ENCODE measurements at places on chromosomes 4 and X. TPM values are rescaled to one million over a fixed set of nuclear protein-coding genes. Genes with fewer than 3 reads are reported as not detected.

GRCh38 chr4:76801621-76802235, 96.2 kb downstream of the SOWAHB start:
- DNase-seq: peak; percentile 20

Gene MAGEA9B
- total RNA-seq: not detected

- DNase-seq: no peak
Measured at GRCh38 chrX:8749697-8750096, 17.8 kb upstream of the ANOS1 start.

DNA sequence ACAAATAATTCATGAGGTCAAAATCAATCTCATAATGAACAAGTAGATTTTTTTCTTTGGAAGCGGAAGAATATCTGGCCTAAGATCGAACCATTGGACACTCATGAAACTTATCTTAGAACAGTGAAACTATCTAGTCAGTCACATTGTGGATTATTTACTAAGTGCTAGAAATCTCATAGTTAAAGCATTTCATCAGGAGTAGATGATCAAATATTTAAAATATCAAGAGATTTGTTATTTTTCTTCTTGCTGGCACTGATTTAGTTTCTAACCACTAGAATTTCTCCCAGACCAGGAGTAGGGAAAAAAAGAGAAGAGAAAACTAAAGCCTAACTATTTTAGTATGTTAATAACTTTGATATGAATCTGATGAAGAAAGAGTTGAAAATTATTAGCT, 105.5 kb downstream of the SHROOM3 start:
- no peak for DNase-seq

DNA sequence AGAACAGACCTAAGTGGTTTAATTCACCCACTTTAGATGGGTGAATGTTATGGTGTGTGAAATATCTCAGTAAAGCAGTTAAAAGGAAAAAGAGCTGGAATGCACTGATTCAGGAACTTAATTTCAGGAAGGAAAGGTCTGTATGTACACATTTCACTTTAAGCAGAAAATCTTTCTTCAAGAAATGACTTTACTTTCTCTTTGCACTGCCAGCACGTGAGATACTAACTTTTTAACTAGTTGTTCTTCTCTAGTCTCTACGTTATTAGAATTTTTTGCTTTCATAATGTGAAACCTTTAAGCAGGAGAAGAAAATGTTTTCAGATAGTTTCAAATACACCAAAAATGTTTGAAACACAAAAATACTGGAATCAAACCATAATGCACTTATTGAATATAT, 18.8 kb downstream of the C4orf46 start:
- DNase-seq: no peak

DNA sequence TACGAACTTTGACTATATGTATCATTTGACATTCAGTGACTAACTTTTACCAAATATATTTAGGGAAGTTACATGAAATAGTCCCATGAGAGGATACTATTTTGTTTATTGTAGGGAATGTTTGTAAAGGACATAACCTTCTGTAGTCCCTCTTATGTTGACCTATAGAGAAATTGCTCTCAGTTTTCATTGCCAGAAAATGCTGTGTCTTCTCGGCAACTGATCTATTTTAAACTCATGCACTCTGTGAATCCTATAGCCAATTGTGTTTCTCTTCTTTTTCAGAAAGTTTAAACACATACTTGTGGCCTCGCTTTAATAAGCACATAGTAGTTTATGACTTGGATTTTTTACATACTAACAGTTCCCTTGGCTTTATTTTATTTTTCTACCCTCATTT, 38.2 kb downstream of the DMP1 start:
- DNase-seq: no peak

DNA sequence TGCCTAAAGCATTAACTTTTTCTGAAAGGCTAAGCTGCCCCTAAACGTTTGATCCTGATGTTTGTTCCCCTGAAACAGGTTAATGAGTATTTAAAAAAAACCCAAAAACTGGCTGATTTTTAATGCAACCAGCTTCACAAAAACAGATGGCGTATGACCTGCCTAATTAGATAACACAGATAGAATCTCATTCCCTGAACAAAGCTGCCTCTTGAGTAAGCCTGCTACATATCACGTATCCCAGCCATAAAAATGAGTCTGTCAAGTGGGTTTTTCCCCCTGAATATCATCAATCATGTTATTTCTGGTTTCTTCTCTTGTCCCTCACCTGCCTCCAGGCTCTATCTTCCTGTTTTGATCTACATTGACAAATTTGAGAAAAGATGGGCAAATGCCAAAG, 154.2 kb upstream of the FAM9B start:
- no peak for DNase-seq

DNA sequence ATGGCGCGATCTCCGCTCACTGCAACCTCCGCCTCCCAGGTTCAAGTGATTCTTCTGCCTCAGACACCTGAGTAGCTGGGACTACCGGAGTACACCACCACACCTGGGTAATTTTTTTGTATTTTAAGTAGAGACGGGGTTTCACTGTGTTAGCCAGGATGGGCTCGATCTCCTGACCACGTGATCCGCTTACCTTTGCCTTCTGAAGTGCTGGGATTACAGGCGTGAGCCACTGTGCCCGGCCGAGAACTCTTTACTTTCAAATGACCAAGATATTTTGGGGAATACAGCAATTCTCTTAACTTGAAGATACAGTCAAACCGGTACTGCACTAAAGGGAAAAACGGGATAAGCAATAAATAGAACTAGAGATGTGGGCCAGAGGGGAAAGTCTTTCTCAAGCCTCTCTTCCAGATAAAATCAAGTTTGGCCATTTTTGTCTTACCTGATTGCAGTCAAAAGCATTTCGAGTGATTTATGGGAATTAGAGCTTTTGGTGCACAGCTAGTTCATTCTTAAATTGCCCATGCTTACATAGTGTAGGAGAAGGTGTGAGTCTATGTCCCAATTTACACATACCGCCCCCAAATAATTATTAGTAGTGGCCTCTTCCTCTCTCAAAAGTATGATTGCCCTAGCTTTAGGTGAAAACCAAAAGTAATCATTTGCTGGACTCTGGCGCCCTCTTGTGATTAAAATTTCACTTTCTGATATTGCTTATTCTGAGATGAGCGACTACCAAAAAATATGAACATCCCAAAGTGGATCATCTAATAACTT, 53.2 kb upstream of the ABCG2 start:
- DNase-seq: peak; percentile 64

Gene PABPC1L2B
- total RNA-seq: 9.4 TPM

DNA sequence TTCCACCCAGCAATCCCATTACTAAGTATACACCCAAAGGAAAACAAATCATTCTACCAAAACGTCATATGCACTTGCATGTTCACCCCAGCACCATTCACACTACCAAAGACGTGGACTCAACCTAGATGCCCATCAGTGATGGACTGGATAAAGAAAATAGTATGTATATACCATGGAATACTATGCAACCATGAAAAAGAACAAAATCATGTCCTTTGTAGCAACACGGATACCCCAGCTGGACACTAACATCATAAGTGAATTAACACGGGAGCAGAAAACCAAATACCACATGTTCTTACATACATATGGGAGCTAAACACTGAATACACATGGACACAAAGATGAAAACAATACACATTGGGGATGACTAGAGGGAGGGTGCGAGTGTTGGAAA, 309.1 kb upstream of the KLF3 start:
- DNase-seq: no peak

Gene PRDM8
- total RNA-seq: 30.5 TPM

GRCh38 chr4:41658163-41658562, 90.4 kb downstream of the PHOX2B start:
- no peak for DNase-seq

DNA sequence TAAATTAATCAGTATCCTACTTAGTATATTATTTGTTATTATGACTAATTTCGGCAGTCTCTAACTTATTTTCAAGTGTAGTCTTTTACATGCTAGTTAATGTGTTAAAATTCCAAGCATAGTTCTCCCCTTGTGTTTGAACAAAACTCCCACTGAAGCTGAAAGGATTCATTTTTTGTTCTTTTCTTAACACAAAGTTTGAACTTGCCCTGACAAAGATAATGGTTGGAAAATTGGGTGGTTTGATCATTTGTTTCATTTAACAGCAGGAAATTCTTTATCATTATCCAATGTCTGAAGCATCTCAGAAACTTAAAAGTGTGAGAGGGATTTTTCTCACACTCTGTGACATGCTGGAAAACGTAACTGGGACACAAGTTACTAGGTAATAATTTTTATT, 36.0 kb downstream of the INTU start:
- DNase-seq: no peak

DNA sequence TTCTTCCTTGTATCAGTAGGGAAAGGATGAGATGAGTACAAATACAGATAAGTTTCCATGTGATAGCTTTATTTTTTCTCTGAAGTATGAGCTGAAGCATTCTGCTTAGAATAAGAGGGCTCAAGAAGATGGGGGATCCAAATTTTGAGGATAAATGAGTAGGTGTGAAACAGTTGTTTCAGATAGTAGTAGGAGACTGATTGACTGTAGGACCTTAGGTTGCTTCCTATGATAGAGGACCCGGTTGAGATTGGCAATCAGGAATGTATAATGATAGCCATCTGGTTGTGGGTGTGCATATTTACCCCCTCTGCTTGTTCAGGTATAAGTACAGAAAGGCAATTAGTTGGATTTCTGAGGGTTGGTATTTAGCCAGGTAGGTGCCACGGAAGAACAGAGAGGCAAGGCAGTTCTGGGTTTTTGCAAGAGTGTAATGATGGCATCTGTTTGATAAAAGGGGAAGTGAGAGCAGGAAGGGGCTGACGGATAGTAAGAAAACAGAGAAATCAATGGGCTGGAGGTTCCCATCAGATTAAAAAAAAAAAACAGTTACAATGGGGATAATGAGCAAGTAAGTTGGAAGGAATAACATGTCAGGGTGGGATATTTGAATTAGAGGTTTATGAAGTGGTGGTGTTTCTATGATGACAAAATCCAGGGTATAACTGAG, 13.7 kb downstream of the OCRL start:
- no peak for DNase-seq

DNA sequence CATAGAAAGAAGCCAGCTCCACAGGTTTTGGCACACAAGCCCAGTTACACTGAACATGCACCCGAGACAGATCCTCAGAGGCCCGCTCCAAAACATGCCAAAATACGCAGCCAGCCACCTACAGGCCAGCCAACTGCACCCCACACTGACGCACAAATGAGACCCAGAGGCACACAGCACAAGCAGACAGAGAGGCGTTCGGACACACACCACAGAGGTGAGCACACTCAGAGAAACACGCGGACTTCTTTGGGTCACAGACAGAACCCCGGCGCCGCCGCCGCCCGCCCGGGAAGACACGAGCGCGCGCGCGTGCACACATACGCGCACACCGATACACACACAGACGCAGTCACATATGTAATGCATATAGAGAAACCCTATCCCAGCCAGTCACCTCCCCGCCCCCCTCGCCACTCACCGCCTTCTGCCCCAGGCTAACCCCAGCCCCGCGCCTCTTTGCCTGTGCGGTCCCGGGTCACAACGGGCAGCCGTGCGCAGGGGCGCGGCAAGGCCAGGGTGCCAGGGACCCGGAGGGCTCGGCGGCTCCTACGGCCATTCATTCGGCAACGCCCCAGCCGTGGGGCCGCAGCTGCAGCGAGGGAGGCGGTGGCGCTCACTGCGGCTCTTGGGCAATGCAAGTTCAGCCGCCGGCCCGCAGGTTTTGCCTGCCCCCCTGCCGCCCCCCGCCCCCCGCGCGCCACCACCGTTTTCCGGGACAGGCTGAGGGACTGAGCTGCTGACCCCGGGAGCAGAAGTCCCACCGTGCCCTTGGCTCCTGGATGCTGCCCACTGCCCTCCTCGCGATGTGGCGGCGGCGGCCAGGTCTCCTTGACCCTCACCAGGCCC, 553 bp downstream of the SEPTIN6 start:
- DNase-seq: peak; percentile 11

DNA sequence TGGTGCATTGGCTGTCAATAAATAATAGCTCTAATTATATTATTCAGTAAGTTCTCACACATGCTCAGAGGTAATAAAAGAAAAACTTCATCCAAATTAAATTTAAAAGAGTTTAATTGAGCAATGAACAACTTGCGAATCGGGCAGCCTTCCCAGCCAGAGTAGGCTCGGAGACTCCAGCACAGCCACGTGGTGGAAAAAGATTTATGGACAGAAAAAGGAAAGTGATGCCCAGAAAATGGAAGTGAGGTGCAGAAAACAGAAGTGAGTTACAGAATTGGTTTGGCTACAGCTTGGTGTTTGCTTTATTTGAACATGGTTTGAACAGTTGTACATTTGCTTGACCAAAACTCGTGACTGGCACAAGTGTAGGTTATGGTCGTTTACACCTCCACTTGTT, 13.6 kb upstream of the BOD1L1 start:
- no peak for DNase-seq

DNA sequence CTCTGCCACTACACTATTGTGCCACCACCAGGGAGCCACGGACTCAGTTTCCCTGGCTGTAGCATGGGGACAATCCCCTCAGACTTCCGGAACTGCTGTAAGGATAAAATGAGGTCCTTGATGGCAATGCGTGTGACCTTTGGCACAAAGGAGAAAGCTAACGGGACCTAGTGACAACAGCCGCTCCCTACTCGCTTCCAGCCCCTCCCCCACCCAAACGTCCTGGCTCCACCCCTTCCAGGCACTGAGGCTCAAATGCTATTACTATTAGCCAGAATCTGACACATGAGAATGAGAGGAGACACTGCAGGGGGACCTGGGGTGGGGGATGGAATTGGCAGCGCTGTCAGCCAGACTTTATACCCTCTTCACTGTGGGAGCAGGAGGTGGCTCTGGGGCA, 5.4 kb upstream of the DUSP9 start:
- no peak for DNase-seq

Gene FAM47E
- 1.1 TPM for total RNA-seq

DNA sequence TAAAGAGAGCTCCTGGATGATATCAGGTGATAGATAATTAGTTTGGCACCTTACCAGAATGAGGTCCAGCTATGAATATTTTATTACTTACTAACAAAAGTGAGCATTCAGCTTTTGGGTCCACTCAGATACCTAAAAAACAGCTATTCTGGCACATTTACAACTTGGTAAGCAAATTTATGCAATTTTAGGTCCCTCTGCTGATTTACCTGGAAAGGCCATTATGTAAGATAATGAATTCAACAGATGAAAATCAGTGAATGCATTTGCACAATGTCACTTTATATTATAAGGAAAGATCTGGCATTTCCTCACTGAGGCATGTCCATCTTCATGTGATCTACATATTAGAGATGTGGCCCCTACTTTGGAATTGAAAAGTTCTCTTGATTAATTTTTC, 517.0 kb downstream of the SPRY1 start:
- DNase-seq: no peak

- DNase-seq: no peak
Measured at GRCh38 chr4:80876810-80877209, 153.7 kb upstream of the BMP3 start.

Gene FANCB
- total RNA-seq: 6.0 TPM
